T-helper 2 cell (primary cell): ENCODE measurements at places on chromosomes 7 and 10.

- DNase-seq: no peak
These were observed 8.2 kb upstream of the NRG3 start for GRCh38 chr10:81866753-81867152.

DNA sequence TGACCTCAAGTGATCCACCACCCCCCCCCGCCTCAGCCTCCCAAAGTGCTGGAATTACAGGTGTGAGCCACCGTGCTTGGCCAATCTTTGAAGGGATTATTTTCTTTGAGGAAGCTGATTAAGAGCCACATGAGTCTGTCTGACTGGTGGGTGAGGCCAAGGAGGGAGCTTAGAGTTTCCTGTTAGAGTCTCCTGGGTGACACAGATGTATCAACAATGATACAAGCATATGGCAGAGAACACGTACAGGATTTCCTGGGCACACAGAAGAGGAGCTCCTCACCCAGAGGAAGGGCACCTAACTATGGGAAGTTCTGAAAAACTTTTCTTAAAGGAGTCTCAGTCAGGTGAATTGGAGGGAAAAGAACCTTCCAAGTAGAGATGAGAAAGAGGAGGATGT is 69.4 kb downstream of the GOLGA7B start:
- no peak for DNase-seq

DNA sequence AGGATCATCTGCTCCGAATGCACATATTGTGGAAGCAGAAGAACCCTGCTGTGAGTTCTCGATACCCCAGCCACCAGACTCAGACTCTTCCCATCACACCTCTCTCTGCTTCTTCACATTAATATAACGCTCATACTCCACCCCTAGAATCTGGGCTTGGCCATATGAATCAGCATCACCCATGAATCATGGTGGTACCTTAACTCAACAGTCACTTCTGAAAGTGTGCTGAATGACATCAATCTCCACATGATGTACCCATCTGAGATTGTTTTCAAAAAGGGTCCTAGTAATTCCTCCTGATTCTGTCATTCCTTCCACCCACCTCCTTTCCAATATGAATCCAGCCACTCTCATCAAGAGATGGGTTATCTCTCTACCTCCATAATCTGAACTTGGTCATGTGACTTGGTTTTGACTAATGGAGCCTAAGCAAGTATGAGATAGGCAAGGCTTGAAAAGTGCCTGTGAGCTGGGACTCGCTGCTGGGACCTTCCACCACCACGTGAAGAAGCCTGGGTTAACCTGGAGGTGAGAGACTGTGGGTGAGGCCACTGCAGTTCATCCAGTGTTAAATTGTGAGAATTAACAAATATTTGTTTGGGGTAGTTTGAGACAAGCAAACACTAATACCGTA is 15.4 kb downstream of the YWHAG start:
- DNase-seq: no peak

DNA sequence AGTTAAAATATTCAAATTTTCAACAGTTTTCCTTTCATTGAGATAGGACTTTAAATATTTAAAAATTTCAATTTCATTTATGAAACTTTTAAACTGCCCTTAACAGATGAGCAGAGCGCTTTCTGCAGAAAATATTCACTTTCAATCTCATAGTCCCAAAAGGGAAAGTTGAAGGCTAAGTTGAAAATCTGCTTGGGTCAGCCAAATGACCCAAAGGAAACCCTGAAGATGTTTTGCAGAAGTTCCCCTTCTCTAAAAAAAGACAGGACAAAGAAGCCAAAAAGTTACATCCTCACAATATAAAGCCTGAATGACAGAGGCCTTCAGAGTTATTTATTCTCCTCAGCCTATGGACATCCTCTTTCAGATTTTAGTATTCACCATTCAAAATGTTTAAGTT is 17.6 kb upstream of the SCIN start:
- no peak for DNase-seq

DNA sequence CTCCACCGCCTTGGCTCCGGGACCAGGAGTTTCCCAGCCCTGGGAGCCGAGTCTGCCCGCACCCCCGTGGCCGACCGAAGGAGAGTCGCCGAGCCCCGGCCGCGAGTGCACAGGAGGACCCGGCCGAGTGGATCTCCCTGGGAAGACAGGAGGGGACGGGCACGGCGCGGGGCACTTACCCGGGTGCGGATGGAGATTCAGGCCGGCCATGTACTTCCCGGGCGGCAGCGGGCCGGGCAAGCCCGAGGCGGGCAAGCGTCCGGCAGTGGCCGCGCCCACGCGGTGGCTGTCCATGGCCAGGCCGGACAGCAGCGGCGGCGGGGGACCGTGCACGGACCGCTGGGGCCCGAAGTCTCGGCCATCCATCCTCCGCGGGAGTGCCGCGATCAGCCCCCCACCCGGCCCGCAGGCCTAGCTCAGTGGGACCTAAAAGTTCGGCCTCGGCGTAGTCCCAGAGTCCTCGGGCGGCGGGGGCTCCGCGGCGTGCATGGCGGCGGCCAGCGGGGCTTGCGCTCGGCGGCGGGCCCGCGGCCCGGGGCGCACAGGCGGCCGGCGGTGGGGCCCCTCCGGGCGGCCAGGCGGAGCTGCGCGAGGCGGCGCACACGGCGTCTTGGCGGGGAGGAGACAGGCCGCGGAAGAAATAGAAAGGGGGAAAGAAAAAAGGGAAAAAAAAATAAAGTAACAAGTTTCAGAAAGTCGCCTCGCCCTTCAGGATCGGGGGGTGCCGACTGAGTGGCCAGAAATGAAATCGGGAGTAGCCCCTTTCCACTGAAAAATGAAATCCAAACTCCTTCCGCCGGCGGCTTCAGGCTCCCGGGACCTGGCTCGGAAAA is 2.5 kb downstream of the TNRC18 start:
- no peak for DNase-seq

GRCh38 chr10:870564-871166 is 60.8 kb downstream of the LARP4B start:
- no peak for DNase-seq

DNA sequence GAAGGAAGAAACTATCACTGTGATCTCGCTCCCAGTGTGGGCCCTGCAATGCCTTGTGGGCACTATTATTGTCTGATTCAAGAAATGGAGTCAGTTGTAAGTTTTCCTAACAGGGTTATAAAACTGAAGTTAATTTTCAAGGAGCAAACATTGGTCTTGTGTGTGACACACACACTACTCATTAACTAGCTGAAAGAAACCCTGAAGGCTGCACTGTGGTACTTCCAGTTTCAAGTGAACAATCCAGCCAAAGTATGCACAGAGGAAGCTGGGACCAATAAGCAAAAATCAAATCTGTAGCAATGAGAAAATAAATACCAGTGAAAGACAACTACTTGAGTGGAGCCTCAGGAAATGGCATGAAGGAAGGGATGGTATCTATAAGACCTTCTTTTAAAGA is 506.6 kb upstream of the POT1 start:
- DNase-seq: no peak

- DNase-seq: no peak
These were observed 140.0 kb upstream of the TPK1 start for GRCh38 chr7:144975882-144976281.

DNA sequence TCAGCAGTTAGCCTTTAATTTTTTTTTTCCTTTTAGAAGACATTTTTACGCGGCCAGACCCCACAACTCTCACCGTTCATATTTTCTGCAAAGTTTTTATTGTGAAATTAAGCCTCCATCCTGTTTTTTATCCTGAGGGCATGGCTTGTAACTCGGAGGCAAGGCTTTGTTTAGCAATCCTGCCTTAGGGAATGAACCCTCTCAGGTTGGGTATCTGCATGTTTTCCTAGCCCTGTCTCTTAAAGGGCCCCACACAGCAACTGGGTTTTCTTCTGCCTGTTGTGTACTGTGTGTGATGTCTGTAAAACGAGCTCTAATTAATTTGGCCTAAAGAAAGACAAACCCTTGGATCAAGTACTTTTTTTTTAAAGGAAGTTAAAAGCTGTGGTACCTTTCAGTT is 130.2 kb upstream of the COBL start:
- no peak for DNase-seq
